ENCODE measurements at places on chromosomes 3 and 15.

- no peak for DNase-seq
Observed at GRCh38 chr3:47577583-47578118, 1.0 kb downstream of the CSPG5 start.

- DNase-seq, result no peak
Observed at GRCh38 chr3:36411587-36411986, 31.3 kb downstream of the STAC start.

DNA sequence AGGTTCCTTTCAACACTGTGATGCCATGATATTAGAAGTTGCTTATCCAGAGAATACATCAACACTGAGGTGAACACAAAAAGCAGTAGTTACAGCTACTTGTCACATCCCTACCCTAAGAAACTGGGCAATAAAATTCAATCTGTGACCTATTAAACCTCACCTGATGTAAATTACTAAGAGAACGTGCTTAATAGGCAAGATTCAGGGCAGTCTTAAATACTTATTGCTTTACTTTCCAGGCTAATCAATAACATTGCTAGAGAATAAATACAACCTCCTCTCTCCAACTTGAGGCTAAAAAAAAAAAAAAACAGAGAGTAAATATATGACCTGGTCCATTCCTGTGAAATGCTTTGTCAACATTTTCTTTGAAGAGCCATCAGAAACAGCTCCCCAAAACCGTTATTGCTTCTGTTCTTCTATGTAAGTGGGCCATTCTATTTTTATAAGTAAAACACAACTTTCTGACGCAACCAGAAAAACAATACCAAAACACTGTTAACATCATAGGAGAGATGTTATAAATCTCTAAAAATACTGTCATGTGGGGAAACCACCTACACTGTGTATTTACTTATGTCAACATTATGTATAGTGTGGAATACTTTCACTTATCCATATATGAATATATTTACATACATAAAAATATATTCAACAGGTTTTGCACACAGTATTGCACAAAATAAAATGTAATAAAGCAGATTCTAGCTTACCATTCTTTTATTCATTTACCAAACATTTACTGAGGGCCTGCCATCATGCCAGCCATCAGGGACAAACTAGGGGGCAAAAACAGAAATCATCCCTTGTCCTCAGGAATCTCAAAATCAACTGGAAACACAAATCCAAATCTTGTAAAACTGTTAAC, 2.7 kb downstream of the NKIRAS1 start:
- DNase-seq, result no peak

DNA sequence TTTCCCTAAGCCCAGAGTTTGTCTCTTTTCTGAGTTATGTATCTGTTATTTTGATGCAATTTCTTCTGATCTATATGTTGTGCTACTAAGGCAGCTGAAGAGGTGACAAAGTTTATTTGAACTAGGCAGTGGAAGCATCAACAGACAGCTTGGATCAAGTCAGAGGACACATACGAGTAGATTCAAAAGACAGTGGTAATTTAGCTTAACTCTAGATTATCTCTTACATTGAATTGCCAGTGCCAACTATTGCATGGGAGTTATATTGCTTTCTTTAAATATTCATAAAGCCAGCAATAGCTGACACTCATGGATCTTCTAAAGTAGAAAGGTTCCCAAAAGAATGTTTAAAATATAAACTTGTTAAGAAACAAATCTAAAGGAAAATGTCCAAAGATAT, 37.3 kb upstream of the CCDC66 start:
- DNase-seq, result no peak

DNA sequence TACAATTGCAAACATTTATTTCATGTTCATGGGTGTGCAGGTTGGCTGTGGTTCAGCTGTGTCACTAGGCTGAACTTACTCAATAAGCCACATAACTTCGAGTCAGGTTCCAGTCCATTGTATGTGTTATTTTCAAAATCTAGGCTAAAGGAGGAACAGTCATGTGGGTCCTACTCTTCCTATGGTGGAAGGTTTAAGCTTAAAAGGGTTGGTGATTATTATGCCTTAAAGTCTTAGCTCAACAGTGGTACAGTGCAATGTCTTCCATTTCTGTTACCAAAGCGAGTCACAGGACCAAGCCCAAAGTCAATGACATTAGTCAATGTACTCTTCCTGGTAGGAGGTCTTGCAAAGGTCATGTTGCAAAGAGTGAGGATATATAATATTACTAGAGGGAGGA, 78.2 kb downstream of the ATG7 start:
- no peak for DNase-seq

GRCh38 chr3:196236223-196236622, 19.9 kb downstream of the SLC51A start:
- no peak for DNase-seq

GRCh38 chr15:71115567-71116351, 488 bp downstream of the THSD4 start:
- DNase-seq, result peak; percentile 55

All from tongue (tissue), 3 donors.